ENCODE measurements at places on chromosomes 7 and 10.

- DNase-seq = no peak
Measured at GRCh38 chr10:111511751-111512150, 434.9 kb downstream of the ADRA2A start.

DNA sequence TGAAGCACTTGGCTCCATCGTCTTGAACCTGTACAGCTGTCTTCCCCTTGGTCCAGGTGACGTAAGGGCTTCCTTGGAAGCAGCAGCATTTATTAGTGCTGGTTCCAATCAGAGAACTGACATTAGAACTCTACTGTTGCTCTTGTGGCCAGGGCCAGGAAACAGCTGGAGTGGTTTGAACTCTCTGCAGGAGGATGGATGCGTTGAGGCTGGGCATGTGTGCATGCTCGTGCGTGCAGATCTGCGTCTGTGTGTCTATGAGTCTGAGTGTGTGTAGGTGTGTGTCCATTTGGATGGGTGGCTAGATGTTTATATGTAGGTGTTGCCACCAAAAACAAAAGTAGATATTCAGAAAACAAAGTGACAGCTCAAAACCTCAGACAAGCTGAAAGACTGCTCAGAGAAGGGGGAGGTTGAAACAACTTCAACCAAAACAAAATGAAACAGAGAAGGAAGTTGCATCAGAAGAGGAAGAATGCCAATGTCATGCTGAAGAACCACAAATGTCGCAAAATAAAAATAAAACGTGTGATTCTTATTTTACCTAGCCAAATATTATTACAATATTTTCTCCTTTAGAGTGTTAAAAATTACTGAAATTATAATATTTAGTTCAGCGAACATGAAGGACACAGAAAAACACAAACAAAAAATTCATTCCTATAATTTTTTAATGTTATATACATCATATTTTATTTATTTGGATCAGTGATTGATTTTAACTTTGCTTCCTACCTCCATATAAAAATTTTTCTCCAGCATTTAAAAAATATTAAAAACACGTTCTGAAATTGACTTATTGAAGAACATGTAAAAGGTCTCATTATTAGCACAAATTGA is 96.1 kb upstream of the MKLN1 start:
- DNase-seq = peak; percentile 72

DNA sequence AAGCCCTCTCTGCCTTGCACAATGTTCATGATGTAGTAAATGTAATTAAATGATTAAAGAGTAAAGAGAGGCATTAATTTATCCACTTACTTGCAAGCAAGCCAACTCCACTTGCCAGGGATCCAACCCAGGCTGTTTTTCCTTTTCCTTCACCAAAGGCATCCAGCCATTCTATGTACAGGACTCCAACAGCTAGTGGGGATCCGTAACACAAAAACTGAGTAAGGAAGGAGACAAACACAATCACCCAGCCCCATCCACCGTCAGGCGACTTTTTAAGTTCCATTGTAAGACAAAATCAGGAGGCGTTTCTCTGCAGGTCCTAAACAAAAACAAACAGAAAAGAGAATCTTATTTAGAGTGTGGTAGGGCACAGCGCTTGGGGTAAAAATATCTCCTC is 25.6 kb downstream of the SLC16A9 start:
- DNase-seq = no peak

GRCh38 chr10:60186315-60187071 is 203.2 kb downstream of the ANK3 start:
- no peak for DNase-seq

DNA sequence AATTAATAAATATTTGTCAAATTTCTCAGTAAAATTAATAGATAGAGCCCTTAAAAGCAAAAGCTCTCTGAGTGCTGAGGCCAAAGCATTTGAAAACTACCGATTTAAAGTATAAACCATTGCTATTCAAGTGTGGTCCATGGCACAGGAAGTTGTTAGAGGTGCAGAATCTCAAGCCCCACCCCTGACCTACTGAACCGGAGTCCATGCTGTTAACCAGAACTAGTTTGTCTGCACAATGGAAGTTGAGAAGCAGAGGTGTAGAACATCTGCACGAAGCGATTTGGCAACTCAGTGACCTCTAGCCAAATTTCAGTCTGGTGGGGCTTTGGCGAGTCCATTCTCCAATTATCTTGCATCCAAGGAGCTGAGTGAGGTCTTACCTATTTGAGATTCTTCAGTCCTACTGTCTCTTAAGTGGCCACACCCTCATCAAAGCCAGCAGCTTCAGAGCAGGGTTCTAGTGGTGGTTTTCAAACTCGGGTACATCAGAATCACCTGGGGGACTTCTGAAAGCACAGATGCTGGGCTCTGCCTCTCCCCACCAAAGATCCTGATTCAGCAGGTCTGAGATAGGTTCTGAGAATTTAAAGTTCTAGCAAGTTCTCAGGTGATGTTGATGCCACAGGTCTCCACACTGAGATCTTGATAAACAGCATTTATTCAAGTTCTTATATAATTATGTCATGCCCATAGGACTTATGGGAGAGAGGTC is 96.8 kb upstream of the SAMD8 start:
- no peak for DNase-seq

GRCh38 chr7:155371884-155372781 is 74.5 kb downstream of the INSIG1 start:
- no peak for DNase-seq

- no peak for DNase-seq
Measured at GRCh38 chr10:133419211-133419950, 5.0 kb downstream of the SPRN start.

DNA sequence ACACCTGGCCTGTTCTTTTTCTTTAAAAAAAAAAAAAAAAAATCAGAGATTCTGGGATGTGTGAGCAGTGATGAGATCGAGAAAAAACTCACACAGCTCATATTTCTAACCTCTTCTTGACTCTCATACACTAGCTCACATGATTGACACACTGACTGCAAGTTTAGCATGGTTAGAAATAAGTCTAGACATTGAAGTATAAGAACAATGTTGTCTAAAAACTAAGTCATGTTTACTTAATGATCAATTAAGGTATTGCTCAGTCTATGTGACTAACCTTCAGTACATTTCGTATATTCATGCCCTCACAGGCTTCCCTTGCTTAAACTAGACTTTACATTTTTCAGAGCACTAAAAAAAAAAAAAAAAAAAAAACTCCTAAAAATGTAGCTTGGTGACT is 775.1 kb downstream of the GATA3 start:
- no peak for DNase-seq

- DNase-seq = no peak
Measured at GRCh38 chr10:4867109-4867519, 41.1 kb downstream of the AKR1E2 start.

GRCh38 chr7:83835424-83835823 is 186.5 kb upstream of the SEMA3E start:
- DNase-seq = no peak

- no peak for DNase-seq
Measured at GRCh38 chr7:122467661-122468449, 163.3 kb upstream of the FEZF1 start.

DNA sequence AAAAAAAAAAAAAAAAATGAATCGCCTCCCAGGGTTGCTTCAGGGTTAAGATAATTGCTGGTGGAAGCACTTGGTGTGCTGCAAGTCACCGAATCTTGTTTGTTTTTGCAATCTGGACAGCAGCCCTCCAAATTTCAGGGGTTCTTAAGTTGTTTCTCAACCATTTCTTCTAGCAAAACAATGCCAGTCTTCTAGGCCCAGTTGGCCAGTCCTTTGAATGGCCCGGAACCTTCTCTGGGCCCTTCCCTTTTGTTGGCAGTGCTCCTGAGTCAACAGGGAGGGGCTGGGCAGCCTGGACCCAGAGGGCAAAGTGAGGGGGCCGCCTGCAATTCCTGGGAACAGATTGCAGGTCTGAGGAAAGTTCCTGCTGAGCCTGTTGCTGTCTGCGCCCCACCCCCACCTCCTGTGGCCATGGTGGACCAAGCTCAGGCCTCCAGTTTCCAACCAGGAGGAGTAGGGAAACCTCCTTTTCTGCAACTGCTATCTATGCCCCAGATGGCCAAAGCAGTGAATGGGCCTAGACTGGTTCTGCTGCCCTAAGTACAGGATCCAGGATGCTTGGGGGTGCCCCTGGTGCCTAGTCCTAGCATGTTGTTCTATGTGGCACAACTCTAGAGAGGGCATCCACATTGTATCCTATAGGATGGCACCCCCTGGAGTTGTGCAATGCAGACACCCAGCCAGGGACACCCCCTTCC is 31.4 kb upstream of the PDCD4 start:
- no peak for DNase-seq

GRCh38 chr10:113980408-113981087 is 63.1 kb upstream of the ADRB1 start:
- DNase-seq = no peak

DNA sequence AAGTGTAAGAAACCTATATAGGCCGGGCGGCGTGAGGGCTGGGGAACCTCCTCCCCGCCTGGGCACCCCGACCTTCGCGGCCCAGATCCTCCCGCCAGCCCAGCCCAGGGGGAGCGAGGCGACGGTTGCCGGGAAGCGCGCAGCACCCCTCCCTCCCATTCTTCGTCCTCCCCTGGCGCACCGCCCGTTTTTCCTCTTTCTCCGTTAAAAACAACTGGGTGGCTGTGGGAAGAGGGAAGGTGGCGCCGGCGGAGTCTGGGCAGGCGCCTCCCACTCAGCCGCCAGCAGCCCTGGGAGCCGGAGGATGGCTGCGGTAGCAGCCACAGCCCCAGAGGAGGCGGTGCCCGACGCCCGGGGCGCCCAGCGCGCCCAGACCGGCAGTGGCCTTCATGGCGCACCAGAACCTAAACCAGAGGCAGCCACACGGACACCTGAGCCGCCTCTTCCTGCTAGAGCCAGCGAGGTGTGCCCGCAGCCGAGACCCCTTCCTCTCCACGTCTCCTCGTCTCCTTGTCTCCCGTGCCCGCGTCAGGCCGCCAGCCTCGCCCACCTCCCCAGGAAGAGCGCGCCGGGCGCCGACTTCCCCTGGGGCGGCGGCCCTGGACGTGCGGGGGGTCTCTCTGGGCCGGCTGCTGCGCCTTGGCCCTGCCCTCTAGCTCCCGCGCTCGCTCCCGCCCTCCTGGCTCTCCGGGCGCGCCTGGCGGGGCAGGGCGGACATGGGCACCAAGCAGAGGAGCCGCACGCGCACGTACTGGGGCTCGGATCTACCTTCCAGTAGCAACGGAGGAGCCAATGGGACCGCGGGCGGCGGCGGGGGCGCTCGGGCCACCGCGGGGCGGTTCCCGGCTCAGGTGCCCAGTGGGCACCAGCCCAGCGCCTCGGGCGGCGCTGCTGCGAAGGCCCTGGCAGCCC is 32.8 kb upstream of the SFTPD start:
- DNase-seq = no peak

GRCh38 chr7:56074371-56074791 is 10.3 kb downstream of the SUMF2 start:
- DNase-seq = peak; percentile 73

DNA sequence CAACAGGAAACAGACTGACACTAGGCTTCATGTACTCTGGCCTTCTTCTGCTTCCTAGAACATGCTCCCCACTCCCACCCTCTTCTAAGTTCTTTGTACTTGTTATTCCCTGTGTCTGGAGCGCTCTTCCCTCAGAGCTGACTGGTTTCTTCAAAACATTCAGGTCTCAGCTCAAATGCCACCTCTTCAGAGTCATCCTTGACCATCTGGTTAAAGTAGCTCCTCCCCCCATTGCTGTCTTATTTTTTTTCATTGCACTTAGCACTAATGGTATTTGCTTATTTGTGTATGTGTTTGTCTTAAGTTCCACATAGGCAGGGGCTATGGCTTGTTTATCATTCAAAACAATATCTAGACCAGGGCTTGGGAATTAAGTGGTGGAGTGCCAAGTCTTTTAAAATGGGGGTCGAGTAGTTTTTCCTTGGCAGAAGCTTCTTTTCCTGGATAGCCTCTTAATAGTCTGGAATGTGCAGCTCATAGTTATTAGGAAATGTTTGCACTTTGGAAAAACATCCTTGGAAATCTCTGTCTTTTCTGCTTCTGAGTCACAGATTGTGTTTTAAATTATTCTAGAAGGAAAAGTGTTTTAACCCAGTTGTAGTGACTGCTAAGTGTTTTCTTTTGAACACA is 60.0 kb downstream of the RALA start:
- DNase-seq = no peak

DNA sequence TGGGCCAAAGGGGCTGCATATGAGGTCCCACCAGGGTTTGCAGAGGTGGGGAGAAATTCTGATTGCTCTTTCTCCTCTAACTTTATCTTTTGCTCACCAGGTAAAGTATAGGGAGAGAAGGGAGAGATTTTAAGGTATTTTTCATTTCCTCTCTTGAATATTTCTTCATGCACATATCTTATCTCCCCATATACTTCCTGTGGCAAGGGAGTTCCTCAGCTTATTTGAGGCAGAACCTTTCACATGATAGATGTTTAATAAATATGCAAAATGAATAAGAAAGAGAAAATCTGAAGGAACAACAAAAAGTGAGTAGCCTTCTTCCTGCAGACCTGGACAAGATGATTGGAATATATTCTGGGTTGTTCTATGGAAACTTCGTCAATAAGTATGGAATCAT is 67.4 kb upstream of the PDCD4 start:
- no peak for DNase-seq

DNA sequence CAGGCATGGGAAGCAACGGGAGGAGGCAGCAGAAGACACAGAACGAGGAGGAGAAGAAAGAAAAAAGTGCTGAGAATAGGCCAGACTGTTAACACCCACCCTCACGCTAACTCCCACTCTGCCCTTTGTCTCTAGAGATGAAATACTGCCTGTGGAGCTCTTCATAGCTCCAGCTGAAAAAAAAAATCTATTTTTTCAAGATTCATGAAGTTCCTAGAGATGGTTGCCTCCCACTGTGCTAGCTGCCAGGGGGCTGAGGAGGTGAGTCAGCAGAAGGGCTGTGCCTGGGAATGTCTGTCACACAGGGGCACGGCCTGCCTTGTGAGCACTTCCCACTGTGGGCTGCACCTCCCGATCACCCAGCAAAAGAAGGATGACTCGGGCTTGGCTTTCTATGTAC is 144.5 kb downstream of the RNF216 start:
- DNase-seq = no peak

- no peak for DNase-seq
Measured at GRCh38 chr7:130485734-130486113, 6.2 kb upstream of the MEST start.

DNA sequence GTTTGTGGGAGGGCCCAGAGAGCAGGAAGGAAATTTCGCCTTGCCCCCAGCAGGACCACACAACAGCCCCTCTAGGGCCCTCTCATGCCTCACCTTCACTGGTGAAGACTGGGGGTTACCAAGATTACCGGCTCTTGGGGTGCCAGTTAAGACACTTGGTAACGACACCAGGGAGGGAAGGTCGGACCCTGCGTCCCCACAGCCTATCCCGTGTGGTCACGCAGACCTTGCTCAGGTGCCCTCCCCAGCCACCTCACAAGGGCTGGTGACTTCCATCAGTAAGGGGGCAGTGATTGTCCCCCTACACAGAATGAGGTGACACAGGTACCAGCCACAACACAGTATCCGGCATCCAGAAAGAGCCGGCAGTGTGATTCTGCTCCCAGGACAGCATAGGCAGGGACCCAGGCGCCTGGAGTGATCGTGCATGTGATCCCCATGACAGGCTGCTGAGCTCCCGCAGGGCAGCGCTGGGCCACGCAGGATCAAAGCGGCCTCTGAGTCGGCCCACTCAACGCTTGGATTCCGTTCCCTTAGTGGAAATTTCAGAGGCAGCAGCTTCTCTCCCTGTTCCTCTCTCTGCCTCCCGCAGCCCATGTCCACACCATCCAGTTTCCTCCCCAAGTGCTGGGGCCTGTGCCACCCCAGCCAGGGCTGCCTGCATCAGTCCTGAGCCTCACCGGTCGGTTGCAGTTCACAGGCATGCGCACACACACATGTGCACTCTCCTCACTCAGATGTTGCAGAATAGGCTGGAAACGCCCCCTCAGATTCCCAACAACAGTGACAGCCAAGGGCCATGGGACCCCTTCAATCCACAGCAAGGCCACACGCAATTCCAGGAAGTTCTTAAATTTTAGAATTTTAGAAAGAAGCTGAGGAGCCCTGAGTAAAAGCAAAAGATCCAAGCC is 35.8 kb downstream of the CAMK2B start:
- no peak for DNase-seq
